ENCODE measurements at places on chromosomes 12 and 14. TPM values are rescaled to one million over a fixed set of nuclear protein-coding genes. Genes with fewer than 3 reads are reported as not detected.

Gene JDP2
- total RNA-seq = 78.0 TPM

Gene VRK1
- total RNA-seq = 6.9 TPM

Gene KCNJ8
- total RNA-seq = not detected

Gene SLC35F4
- total RNA-seq = not detected

Gene PLEK2
- not detected for total RNA-seq

Gene CRACR2A
- 0.82 TPM for total RNA-seq

Gene C12orf54
- total RNA-seq = not detected

Gene TMEM132D
- total RNA-seq = 1.4 TPM

Gene GLIPR1L1
- not detected for total RNA-seq

Gene OTOGL
- total RNA-seq = 0.92 TPM

Gene KCNH3
- 0.10 TPM for total RNA-seq

Gene P2RX2
- not detected for total RNA-seq

Gene SOAT2
- total RNA-seq = not detected

DNA sequence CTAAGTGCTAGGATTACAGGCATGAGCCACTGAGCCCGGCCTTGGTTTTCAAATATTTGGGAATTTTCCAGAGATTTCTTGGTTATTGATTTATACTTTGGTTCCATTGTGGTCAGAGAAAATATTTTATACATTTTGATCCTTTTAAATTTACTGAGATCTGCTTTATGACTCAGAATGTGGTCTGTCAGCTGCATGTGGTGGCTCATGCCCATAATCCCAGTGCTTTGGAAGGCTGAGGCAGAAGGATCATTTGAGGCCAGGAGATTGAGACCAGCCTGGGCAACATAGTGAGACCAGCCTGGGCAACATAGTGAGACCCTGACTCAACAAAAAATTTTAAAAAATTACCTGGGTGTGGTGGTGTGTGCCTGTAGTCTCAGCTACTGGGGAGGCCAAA, 49.8 kb downstream of the ADCK1 start:
- H3K4me3 ChIP-seq = no peak overlapping the region
- no peak for DNase-seq
- no peak overlapping the region for H3K27ac ChIP-seq
- H3K36me3 ChIP-seq = no peaks in the 10 kb centered on the region
- H3K4me1 ChIP-seq = no peaks in the 10 kb centered on the region

DNA sequence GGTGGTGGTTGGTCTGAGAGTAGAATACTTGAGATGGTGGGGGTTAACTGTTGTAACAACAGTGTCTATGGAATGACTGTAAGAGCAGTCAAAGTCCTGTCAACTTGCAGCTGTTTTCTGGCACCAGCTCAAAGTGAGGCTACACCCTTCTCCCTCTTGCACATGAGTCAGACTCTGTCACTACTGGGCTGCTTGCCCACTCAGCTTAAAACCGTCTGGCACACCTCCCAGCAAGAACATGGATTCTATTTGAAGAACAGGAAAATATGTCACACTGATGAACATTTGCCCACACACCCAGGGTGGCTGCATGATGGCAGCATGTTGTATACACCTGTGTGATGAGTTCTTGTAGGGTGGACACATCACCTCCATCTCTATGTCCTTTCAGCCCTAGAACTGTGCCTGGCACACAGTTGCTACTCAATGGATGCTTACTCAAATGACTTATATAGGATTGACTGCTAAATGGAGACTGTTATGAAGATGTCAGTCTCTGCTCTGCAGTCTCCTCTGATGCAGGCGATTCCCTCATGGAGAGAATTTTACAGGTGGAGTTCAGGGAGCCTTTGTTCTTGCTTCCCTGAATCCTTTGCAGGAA, 19.3 kb upstream of the SERPINA6 start:
- H3K36me3 ChIP-seq = peaks cover 2% of the 10 kb centered on the region
- H3K27me3 ChIP-seq = no peaks in the 10 kb centered on the region
- peaks cover 37% of the 10 kb centered on the region for H3K4me1 ChIP-seq
- H3K27ac ChIP-seq = peak overlapping the region; percentile 92

DNA sequence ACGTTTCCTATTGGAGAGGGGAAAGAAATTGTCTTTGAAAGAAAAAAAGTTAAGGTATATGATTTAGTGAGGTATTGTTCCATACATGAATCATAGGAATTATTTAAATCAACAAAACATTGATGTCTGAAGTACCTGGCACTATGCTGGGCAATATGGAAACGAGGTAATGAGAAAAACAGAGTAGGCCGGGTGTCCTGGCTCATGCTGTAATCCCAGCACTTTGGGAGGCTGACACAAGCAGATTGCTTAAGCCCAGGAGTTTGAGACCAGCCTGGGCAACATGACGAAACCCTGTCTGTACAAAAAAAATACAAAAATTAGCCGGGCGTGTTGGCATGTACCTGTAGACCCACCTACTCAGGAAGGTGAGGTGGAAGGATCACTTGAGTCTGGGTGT, 45.9 kb downstream of the AEBP2 start:
- no peaks in the 10 kb centered on the region for H3K27me3 ChIP-seq
- no peak for DNase-seq
- H3K27ac ChIP-seq = no peak overlapping the region
- H3K4me1 ChIP-seq = peaks cover 32% of the 10 kb centered on the region
- H3K4me3 ChIP-seq = no peak overlapping the region

GRCh38 chr12:20421421-20421820, 53.1 kb downstream of the PDE3A start:
- H3K27me3 ChIP-seq = no peaks in the 10 kb centered on the region
- H3K27ac ChIP-seq = peak overlapping the region; percentile 56
- H3K4me3 ChIP-seq = no peak overlapping the region
- peaks cover 53% of the 10 kb centered on the region for H3K4me1 ChIP-seq
- peaks cover 1% of the 10 kb centered on the region for H3K36me3 ChIP-seq
- DNase-seq = no peak

DNA sequence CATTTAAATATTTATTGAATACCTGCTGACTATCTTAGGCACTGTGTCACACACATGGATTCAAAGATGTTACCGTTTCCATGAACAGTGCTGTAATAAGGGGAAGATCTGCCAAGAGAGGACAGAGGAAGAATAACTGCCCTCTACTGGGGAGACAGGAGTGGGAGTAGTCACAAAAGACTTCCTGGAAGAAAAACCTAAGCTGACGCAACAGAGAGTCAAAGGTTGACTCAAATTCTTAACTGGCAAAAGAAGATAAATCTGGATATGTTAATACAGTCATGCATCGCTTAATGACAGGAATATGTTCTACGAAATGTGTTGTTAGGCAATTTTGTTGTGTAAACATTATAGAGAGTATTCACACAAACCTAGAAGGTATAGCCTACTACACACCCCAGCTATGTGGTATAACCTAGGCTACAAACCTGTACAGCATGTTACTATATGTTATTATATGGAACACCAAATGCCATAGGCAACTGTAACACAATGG, 51.5 kb downstream of the DCAF5 start:
- peaks cover 36% of the 10 kb centered on the region for H3K4me1 ChIP-seq
- peak overlapping the region; percentile 68 for H3K27ac ChIP-seq
- DNase-seq = no peak
- no peaks in the 10 kb centered on the region for H3K36me3 ChIP-seq
- no peaks in the 10 kb centered on the region for H3K27me3 ChIP-seq

GRCh38 chr12:4135919-4136605, 137.5 kb upstream of the CCND2 start:
- H3K27ac ChIP-seq = no peak overlapping the region
- H3K4me3 ChIP-seq = no peak overlapping the region
- DNase-seq = no peak
- H3K36me3 ChIP-seq = peaks cover 4% of the 10 kb centered on the region
- H3K27me3 ChIP-seq = peaks cover 22% of the 10 kb centered on the region

DNA sequence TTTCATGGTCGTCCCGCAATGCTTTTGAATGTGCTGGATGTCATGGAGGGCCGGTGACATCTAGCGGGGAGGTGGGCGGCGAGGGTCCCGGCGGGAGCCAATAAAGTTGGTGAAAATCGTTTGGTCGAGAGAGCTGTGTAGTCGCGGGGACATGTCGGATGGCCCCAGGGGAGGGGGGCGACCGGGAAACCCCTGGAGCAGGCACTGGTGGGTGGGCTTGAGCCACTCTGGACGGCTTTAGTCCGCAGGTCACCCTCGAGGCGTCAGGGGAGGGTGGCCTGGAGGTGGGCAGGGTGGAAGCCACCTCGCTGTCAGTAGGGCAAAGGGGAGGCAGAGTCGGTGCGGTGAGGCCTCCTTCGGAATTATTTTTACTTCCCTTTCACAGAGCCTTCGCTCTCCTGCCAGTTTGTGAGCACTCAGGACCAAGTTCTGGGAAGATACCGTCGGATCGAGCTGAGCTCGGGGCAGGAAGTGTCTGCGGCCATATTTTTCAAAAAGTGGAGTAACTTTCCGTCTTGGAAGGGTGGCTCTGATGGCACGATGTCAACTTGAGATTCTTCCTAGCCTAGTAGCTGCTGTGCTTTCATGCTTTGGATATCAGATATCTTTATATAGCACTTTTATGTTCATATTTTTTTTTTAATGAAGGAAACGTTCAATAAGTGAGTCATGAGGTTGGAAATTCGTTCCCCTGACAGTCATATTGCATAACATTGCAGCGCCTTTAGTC, 28.2 kb downstream of the WBP11 start:
- H3K27me3 ChIP-seq = no peaks in the 10 kb centered on the region
- H3K4me1 ChIP-seq = peaks cover 53% of the 10 kb centered on the region
- H3K27ac ChIP-seq = peak overlapping the region; percentile 98
- no peak for DNase-seq
- peak overlapping the region; percentile 98 for H3K4me3 ChIP-seq

GRCh38 chr14:34104489-34105397, 153.9 kb upstream of the EGLN3 start:
- H3K27ac ChIP-seq = no peak overlapping the region
- H3K27me3 ChIP-seq = peaks cover 2% of the 10 kb centered on the region
- H3K36me3 ChIP-seq = no peaks in the 10 kb centered on the region
- H3K4me1 ChIP-seq = peaks cover 3% of the 10 kb centered on the region
- H3K4me3 ChIP-seq = no peak overlapping the region

GRCh38 chr12:73947326-73948026, 590.2 kb upstream of the ATXN7L3B start:
- no peak for DNase-seq
- no peaks in the 10 kb centered on the region for H3K36me3 ChIP-seq
- no peak overlapping the region for H3K4me3 ChIP-seq

DNA sequence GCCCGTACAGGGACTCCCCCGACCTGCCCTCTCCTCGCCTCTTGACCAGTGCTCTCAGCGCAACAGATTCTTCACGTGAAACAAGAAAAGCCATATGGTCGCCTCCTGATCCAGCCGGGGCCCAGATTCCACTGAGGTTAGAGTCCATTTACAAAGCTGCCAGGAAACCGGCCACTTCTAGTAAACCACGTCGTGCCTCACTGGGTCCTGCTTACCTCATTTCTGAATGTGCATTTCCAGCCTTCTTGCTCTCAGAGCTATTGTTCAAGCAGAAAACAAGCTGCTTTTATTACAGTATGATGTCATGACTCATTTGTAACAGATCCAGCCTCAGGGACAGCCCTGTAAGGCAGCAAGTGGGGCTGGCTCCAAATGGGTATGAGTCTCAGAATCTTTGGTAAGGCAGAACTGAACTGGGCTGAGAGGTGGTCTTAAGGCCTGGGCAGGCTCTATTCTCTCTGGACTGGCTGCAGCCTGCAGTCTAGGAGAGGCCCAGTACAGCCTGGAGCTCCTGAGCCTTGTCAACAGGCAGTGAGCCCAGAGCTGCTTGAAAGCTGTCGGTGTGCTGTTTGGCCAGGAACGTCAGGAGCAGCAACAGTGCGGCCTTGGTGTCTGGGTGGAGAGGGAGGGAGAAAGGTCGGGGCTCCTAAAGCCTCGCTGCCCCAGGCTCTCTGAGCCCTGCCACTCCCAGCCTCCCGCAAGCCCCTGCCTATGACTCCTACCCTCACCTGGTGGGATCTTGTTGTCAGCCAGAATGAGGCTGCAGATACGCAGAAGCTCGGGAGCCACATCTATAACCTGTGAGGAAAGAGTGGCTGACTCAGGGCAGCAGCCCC, 8.3 kb downstream of the REC8 start:
- no peak overlapping the region for H3K4me3 ChIP-seq
- H3K27ac ChIP-seq = no peak overlapping the region
- H3K27me3 ChIP-seq = no peaks in the 10 kb centered on the region
- peaks cover 21% of the 10 kb centered on the region for H3K36me3 ChIP-seq

GRCh38 chr12:31645924-31646323, 13.6 kb upstream of the ETFBKMT start:
- no peak overlapping the region for H3K27ac ChIP-seq
- no peak overlapping the region for H3K4me3 ChIP-seq
- H3K4me1 ChIP-seq = peaks cover 4% of the 10 kb centered on the region
- H3K27me3 ChIP-seq = no peaks in the 10 kb centered on the region
- no peaks in the 10 kb centered on the region for H3K36me3 ChIP-seq
- no peak for DNase-seq

DNA sequence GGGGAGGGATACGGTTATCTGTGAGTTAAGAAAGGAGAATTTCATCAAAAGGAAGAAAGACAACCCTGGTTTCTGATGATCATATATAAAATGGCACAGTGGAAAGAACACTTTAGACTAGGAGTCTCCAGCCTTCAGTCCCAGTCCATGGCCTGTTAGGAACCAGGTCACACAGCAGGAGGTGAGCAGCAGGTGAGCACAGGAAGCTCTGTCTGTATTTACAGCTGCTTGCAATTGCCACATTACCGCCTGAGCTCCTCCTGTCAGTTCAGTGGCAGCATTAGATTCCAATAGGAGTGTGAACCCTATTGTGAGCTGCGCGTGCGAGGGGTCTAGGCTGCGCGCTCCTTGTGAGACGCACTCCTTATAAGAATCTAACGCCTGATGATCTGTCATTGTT, 137.9 kb downstream of the BTG1 start:
- no peaks in the 10 kb centered on the region for H3K36me3 ChIP-seq
- no peaks in the 10 kb centered on the region for H3K27me3 ChIP-seq
- DNase-seq = no peak
- no peak overlapping the region for H3K27ac ChIP-seq
- no peak overlapping the region for H3K4me3 ChIP-seq

- peaks cover 16% of the 10 kb centered on the region for H3K27me3 ChIP-seq
- no peak overlapping the region for H3K4me3 ChIP-seq
- H3K27ac ChIP-seq = no peak overlapping the region
- DNase-seq = no peak
- H3K36me3 ChIP-seq = no peaks in the 10 kb centered on the region
These were observed 9.4 kb downstream of the CARMIL3 start for GRCh38 chr14:24060984-24061913.

DNA sequence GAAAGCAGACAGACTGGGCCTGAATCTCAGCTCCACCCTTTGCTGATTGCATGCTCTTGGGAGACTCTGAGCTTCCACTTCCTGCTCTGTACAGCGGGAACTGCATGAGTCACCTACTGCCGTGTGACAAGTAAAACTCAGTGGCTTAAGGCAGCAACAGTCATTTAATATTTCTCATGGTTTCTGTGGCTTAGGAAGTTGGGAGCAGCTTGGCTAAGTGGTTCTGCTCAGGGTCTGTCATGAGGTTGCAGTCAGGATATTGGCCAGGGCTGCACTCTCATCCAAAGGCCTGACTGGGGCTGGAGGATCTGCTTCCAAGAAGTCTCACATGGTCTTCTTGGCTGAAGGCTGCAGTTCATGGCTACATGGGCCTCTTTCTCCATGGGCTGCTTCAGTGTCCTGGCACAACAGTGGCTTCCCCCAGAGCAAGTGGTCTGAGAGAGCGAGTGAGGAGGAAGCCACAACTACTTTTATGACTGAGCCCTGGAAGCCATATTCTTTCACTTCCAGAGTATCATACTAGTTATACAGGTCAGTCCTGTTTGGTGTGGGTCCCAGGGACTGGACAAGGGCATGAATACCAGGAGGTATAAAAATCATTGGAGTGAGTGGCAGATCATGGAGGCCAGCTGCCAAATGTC, 49.7 kb downstream of the FAM222A start:
- no peaks in the 10 kb centered on the region for H3K27me3 ChIP-seq
- no peak overlapping the region for H3K4me3 ChIP-seq
- peak; percentile 18 for DNase-seq
- peaks cover 2% of the 10 kb centered on the region for H3K4me1 ChIP-seq
- H3K36me3 ChIP-seq = peaks cover 3% of the 10 kb centered on the region
- no peak overlapping the region for H3K27ac ChIP-seq

Data from chondrocyte (in vitro differentiated cells).